CD4-positive, alpha-beta T cell treated with Interleukin-6 at 100 ng/mL for 8 hours (primary cell): ENCODE measurements at places on chromosomes 12 and 14.

DNA sequence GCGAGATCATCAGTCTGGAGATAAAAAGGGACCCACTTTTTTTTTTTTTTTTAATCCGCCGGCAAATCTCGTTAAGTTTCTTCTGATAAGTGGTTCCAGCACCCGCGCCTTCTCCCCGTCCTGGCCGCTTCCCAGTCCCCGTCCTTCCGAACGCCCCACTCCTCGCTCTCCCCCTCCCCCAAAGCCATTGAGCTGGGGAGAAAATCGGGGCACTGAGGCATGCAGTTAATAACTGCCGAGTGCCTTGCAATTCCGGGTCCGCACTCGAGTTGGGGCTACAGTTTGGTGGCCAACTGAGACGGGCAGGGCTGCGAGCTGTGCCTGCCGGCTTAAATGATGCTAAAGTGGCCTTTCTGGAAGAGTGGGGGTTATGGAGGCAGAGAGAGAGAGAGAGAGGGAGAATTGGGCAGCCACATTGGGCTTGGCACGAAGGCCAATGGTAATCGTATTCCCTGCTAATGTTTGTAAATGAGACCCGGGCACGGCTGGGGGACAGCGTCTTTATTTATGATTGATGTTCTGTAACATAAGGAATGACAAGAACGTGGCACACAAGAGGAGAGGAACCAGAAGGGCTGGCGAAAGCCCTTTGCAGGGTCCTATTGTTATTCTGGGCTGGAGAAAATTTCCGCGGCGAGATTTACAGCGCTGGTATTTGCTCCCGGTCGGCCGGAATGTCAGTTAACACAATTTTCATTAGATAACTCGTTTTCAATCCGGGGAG is 115.4 kb upstream of the MYL2 start:
- no peak for DNase-seq

GRCh38 chr12:22172501-22172900 is 126.5 kb downstream of the CMAS start:
- no peak for DNase-seq

- no peak for DNase-seq
These were observed 22.3 kb downstream of the DLK1 start for GRCh38 chr14:100748944-100749343.

GRCh38 chr12:31835276-31835882 is 106.6 kb upstream of the AMN1 start:
- DNase-seq: no peak

GRCh38 chr14:85558505-85558904 is 28.6 kb downstream of the FLRT2 start:
- DNase-seq: no peak

GRCh38 chr14:56278383-56278782 is 160.2 kb downstream of the PELI2 start:
- DNase-seq: no peak
